Osteoblast (primary cell): ENCODE measurements at places on chromosomes 4 and X.

- DNase-seq, result no peak
These were observed 159.7 kb downstream of the ANK2 start for GRCh38 chr4:113209153-113209552.

DNA sequence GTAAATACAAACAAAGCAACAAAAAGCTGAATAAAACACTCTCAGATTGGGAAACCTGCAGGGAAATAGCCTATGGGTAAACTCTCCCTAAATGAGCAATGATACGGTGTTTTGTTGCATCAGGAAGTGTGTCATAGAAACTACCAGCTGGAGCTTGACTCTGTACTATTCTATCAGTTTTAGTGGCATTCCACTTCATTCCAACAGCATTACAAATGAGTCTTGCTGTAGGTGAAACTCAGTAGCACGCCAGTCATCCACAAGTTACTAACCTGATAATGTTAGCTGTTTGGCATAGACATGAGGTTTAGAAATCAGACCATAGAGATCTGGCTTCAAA, 24.9 kb downstream of the FGFBP1 start:
- peak; percentile 90 for DNase-seq

- no peak for DNase-seq
These were observed 187.3 kb downstream of the SLC39A8 start for GRCh38 chr4:102157984-102158383.

DNA sequence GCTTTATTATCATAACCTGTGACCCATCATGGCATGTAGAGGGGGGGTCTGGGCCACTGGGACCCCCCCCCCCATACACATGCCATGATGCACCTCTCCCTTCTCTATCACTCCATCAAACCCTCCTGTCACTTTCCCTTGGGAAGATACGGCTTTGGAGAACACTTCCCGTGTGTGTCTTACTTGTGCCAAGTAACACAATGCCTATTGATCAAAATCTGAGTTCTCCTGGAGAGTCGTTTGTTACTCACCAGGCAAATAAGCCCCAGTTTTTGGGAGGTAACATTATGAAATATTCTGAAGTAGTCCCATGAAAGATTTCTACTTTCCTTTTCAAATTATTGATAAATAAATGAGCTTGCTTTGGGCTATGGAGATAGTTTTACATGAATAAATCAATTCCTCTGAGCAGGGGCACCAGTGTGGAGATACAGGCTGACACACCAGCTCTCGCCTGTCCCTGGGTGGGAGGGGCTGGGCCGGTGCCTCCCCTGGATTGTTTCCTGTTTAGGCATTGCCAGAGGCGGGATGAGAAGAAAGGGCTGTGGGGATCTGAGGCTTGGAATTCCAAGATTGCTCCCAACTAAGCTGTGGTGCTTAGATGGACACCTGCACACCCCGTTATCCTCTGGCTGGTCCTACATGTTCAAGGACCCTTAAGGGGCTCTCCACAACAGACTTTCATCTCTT, 63.2 kb upstream of the WWC2 start:
- peak; percentile 37 for DNase-seq

DNA sequence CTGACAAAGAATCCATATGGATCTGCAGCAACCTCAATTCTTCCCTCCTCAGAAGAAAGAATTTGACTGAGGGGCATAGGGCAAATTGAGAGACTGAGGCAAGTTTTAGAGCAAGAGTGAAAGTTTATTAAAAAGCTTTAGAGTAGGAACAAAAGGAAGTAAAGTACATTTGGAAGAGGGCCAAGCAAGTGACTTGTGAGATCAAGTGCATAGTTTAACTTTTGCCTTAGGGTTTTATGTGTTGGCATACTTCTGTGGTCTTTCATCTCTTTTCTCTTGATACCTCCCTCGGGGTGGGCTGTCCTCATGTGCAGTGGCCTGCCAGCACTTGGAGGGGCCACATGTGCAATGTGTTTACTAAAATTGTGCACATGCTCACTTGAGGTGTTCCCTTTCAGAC, 98.0 kb upstream of the MAGEB16 start:
- DNase-seq, result no peak

DNA sequence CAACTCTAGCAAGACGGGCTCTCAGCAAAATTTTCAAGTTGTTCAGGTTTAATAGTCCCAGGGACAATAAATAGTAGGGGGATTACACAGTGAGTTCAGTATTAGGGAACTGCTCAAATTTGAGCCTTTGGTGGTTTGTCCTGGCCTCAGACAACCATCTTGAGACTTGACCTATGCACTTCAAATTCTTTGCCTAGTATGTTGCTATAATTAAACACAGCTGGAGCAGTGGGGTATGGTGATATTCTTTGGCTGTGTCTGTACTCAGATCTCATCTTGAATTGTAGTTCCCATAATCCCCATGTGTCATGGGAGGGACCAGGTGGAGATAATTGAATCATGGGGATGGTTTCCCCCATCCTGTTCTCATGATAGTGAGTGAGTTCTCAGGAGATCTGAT, 43.3 kb upstream of the TEX13A start:
- DNase-seq, result no peak

DNA sequence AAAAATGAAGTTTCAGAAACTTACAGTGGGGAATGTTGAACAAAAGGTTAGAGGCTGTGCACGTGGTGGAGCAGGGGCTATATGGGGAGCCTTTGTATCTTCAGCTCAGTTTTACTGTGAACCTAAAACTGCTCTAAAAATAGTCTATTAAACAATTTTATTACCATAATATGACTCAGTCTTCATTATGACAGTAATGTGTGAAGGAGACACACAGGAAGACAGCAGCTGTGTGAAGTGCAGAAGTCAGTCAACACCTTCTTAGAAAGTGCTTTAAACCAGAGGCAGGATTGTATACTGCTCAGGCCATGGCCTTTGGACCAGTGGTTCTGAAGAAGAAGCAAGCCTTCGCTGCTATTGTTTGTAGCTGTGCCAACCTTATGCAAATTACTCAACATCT, 89.7 kb downstream of the ARHGAP10 start:
- DNase-seq, result no peak

GRCh38 chr4:150329373-150329772, 251.1 kb downstream of the DCLK2 start:
- no peak for DNase-seq

DNA sequence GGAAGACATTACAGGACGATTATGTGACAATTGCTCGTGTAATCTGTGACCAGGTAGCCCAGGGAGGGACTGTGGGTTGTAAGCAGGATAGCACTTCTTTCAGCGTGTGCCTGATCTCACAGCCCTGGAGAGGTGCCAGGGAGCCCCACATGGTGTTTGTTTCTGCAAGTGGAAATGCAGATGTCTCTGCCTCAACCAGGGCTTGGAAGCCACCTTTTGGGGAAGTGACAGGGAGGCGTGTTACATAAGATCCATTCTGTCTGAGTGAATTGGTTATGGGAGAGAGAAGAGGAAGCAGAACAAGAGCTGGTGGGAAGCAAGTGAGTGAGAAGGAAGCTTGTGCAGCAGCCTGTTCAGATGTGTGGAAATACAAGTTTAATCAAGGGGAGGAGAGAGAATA, 104.5 kb upstream of the GATB start:
- no peak for DNase-seq
